ENCODE measurements at places on chromosomes 7 and 10.

GRCh38 chr10:69287181-69287580 lies 8.9 kb downstream of the HK1 start:
- DNase-seq: no peak

- DNase-seq: no peak
Measured at GRCh38 chr7:121330053-121330833, 1.4 kb downstream of the WNT16 start.

DNA sequence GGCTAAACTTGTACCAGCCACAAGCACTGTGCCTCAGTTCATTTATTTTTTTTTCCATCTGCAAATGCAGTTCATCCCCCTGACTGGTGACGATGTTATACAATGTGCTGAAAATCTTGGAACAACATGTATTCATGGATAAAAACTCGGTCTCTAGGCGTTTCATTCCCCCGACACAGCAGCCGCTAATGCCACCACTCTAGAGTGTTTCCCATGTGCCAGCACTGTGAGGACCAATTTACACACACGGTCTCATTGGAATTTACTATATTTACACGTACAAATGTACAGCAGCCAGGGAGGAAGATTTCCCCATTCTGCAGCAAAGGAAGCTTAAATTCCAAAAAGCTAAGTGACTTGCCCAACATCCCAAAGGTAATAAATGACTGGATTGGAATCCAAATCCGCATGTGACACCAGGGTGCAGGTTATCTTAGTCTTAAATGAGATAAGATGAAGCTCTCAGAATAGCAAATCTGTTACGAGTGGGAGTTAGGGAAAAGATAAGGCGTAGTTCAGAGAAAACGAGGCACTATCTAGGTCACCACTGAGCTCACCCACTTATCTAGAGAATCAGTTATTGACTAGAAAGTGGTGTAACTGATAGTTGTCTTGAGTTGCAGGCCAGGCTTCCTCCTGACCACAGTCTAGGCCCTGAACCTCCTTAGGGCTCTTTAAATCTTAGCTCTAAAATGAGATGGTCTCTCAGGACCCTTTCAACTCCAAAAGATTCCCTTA lies 36.7 kb downstream of the FAM107B start:
- no peak for DNase-seq

- no peak for DNase-seq
Measured at GRCh38 chr7:73901823-73902597, 41.1 kb downstream of the TMEM270 start.

GRCh38 chr7:14137676-14138075 lies 148.2 kb upstream of the ETV1 start:
- DNase-seq: no peak

GRCh38 chr10:105969884-105970377 lies 1194.6 kb downstream of the SORCS1 start:
- no peak for DNase-seq

DNA sequence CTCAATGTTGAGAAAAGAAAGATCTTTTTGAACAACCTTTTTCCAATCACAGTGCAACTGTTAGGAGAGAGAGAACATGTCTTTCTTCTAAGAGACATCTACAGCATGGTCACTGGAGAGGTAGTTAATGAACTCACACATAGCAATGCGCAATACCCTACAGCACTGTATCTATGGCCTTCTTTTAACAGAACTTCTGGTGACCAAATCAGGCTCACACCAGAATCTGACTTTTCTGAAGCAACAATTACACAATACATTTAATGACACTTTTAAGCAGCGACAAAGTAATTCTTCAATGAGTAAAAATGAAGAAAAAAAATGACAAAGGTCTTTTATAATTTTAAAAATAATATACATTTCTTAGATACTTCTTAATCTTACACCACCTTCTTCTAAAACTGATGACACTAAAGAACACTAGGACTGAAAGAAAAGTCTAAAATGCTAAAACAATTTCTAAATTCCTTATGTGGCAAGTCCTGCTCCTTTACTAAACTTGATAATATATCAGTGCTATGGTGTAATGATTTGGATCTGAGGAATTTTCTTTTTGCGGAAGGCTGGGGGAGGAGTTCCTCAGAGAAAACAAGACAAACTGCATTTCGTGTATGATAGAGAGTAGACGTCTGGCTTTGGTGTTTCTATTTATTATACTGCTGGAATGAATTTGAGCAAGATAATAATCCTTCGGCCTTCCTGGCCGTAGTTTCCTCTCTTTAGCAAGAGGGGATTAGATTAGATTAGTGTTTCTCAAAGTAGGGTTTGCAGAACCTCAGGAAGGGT lies 166.3 kb downstream of the ZNF438 start:
- DNase-seq: no peak

DNA sequence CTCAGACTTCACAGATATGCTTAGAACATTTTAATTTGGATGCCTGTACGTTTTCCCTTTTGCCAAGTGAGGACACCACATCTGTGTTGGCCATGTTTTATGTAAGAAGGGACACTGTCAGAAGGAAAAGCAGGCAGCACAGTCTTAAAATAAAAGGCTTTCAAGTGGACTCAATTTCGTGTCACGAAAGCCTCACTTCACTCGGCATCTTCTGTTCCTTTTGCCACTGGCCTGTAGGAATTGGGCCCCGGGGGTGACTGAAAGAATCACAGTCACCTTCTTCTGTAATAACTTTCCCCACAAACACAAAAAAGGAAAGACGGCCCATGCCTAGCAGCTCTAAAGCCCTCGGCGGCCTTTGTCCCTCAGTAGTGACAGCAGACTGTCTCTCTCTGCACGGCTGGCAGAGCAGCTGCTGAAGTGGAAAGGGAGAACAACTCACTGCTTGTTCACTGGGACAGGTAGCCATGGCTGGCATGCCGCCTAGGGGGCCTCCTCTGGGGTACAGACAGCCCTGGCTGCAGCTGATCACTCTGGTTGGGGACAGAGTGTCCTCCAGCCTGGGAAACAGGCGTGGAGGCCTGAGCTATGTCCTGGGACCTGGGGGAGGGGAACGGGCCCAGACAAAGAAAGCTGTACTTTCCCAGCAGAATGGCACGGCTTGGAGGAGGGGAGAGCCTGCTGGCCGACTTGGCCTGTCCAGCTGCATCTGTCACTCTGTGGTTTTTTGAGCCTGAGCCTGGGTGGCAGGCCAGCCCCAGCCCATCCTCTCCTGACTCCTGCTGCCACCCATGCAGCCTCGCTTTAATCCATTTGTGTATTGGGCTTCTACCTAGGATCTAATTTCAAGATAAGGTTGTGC lies 4.4 kb downstream of the RASSF4 start:
- peak; percentile 90 for DNase-seq

DNA sequence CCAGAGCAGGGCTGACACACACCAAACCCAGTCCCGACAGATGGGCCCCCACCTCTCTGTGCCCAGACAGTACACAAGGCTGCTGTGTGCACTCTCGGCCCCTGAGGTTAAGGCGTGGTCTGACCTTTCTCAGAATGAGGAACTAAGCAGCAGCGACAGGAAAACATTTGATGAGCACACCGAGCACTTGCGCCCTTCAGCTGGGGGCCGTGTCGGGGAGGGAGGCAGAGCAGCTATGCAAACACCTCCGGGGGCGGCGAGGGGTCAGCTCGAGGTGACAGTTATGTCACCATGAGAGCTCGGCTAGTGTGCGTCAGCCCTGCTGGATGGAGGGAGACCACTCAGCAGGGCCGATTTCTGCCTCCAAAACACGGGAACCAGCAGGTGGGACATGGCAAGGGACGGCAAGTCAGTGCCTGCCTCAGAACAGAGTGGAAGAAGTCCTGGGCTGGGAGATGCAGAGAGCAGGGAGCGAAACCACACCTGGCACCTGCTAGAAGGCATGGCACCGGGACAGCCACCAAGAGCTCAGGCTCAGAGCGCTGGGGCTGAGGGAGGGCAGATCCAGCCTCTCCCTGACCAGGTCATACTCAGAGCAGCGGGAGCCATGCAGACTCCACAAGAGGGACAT lies 57.4 kb downstream of the CHST15 start:
- DNase-seq: no peak

DNA sequence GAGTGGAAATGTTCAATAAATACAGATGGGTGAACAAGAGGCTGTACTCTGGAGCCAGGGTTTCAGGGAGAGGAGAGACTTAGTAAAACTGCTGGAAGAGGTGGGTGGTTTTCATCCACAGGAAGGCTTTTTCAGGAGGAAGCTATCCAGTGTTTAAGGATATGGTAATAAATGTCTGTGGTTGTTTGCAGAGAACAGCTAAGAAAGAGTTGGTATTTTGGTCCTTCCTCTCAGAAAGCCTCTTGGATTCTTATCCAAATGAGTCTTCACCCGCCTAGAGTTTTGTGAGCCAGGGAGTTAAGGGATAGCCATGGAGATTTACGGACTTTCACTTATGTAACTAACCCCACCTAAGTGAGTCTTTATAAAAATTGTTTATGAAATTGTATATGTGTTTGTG lies 95.7 kb downstream of the GNAI1 start:
- DNase-seq: no peak

DNA sequence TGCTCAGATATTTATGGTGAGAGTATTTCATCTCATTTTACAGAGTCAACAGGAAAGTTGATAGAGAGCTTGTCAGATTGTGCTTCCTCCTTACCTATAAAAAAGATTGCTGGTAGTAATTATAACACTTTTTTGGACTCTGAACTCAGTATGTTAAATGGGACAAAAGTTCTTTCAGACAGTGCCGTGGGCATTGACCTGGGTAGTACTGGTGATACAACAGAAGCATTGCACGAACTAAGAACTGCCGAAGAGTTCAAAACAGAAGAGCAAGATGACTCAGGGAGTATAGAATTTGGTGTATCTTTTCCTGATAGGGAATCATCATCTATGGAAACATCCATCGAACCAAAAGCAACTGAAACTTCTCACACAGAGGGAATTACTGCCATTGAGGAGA lies 58.6 kb downstream of the LOXL4 start:
- DNase-seq: no peak

DNA sequence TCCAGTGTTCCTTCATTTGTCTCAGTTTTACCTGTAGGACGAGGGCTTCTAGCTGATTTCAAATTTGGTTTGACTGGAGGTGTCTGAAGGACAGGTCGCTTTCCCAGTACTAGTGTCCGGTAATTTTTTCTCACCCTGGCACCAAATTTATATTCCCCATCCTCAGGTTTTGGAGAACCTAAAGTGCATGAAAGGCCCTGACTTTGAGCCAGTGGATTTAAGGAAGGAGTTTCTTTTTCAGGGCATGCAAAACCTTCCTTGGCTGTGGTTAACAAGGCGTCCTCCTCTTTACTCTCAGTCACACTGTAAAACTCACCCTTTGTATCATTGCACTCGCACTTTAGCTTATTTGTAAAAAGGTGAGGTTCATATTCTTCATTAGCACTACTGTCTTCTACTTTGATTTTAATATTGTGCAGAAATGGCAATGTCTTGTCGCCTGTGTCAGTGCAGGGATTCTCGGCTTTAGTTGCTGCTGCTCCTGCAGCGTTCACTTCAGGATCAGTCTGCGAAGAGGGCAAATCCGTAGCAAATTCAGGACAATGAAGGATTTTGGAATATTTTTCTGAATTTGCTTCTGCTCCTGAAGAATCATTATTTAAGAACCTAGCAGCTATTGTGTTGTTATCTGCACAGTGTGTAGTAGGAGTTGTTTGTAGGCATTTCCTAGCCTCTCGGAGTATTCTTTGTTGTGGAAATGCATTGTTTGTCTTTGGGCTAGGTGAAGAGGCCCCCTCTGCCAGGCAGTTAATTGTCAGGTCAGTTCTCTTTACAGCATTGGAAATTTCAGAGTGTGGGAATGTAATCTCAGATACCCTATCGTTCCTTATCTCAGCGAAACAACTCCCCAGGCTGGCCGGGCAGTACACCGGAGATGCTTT lies 9.9 kb downstream of the SKIDA1 start:
- no peak for DNase-seq

DNA sequence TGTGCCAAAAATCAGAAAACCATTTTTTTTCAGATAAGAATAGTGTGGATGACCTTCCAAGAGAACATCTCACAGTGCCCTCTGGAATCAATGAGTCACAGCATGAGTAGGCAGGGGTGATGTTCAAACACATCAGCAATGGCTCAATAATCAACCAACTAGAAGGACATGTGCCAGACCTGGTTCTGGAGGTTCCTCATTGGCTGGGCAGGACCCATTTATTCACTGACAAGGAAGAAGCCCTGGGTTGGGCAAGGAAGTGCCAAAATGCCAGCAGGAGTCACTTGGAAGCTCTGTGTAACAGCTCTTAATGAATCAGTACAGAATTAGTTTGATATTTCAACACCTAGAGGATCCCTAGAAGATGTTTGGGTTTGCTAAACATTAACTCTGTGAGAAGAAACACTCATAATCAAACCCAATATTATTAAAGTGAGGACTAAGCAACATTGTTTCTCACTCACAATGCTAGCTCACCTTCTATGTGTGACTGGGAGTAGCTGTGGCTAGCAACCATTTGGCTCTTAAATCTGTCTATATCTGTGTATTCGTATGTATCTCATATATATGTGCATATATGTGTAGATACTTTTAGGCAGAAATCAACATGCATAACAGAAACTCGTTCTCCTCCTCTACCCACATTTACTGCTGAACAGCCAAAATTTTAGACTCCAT lies 72.3 kb upstream of the APBB1IP start:
- no peak for DNase-seq

GRCh38 chr7:23055582-23056178 lies 41.8 kb upstream of the HYCC1 start:
- no peak for DNase-seq

DNA sequence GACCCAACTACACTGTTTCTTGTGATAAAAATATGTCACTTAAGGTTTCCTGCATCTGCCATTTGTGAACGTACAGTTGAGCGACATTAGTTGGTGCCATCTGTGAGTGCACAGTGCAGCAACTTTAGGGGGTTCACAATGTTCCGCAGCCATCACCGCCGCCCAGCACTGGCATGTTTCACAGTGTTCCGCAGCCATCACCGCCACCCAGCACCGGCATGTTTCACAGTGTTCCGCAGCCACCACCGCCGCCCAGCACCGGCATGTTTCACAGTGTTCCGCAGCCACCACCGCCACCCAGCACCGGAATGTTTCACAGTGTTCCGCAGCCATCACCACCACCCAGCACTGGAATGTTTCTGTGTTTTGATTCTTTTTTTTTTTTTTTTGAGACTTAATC lies 83.0 kb downstream of the MGMT start:
- no peak for DNase-seq

GRCh38 chr7:37000511-37000910 lies 276.2 kb upstream of the AOAH start:
- no peak for DNase-seq

DNA sequence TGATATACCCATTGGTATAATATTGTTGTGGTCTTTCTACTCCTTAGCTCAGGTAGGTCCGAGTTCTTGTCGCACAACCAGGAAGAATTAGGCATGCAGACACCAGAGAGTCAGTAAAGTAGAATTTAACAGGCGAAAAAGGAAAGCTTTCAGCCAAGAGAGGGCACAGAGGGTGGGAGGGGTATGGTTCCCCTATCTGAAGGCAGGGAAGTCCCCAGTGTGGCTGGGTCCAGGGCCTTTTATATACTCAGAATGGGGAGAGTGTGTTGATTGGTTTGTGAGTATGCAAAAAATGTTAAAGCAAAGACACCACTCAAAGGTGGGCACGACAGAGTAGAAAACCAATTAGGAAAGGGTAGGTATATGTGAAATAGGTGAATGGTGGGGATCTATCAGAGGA lies 53.9 kb downstream of the IMMP2L start:
- DNase-seq: no peak
